ENCODE measurements at places on chromosomes 2 and 18. TPM values are rescaled to one million over a fixed set of nuclear protein-coding genes. Genes with fewer than 3 reads are reported as not detected.

GRCh38 chr2:148675708-148676107 is 31.2 kb downstream of the EPC2 start:
- no peak for DNase-seq

GRCh38 chr2:71558300-71559051 is 105.1 kb downstream of the DYSF start:
- no peak for DNase-seq

DNA sequence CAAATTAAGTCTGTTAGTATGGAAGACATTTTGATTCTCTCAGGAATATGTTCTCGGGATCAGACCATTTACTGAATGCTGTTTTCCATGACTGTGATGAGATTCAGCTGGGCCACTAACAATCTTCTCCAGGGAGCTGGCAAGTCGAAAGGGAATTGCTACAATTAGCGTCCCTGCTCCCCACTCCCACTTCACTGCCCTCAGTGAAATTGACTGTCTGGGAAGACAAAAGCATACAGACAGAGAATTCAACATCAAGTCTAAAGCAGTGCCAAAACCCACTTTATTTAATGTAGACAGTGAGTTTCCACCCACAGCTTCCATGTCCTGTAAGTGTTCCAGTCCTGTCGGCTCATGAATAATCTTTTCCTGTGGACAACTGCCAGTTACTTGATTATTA is 34.0 kb upstream of the COL3A1 start:
- DNase-seq: no peak

DNA sequence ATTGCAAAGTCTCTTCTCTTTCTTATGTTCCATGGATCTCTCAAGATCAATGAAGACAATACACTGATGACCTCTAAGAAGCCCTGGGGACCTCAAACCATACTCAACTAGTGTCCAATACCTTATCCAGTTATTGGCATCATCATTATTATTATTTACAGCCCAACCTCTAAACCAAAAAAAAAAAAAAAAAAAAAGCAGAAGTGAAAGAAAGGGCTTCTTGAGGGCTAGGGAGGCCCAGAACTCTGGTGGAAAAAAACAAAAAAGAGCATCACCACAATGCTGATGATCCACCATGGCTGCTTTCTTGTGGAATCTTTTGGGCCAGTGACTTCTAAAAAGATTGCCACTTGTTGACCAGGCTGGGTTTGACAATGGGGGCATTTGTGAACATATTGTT is 324.9 kb downstream of the LPIN1 start:
- DNase-seq: no peak

DNA sequence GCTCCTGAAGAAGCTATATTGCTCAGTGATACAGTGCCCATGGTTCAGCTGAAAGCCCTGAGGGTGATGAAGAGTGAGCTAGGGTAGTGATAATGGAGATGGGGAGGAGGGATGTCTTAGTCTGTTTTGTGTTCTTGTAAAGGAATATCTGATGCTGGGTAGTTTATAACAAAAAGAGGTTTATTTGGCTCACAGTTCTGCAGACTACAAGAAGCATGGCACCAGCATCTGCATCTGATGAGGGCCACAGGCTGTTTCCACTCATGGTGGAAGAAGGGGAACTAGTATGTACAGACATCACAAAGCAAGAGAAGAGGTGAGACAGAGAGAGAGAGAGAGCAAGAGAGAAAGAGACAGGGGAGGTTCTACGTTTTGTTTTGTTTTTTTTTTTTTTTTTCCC is 417.3 kb upstream of the TRIB2 start:
- no peak for DNase-seq

- DNase-seq: peak; percentile 69
Measured at GRCh38 chr2:68284896-68285295, 32.6 kb upstream of the PPP3R1 start.

DNA sequence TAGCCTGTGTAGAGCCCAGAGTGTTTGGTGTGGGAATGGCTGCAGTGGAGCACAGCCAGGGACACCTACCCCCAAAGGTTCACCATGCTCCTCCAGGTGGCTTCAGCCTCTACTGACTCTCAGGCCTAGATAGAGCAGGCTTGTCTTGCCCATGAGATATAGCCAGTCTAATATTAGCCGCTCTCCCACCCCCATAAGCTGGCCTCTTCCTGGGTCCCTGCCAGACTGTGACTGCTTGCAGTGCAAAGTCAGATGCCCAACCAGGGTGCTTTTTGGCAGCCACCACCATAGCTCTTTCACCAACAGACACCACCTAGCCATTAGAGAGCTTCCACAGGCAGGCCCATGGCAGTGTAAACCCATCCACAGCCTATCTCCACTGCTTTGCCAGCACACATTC is 405.3 kb downstream of the MBD2 start:
- DNase-seq: peak; percentile 18

The BIRC6 gene
- total RNA-seq: 32.7 TPM

The CELF4 gene
- total RNA-seq: 0.60 TPM

The MSGN1 gene
- not detected for total RNA-seq

The LYG2 gene
- total RNA-seq: not detected

The TMEM247 gene
- not detected for total RNA-seq
